ENCODE measurements at places on chromosomes 12 and 14.

GRCh38 chr12:19971361-19972280, 396.7 kb upstream of the PDE3A start:
- DNase-seq: no peak

GRCh38 chr12:1651946-1652345, 22.9 kb downstream of the WNT5B start:
- DNase-seq: no peak

DNA sequence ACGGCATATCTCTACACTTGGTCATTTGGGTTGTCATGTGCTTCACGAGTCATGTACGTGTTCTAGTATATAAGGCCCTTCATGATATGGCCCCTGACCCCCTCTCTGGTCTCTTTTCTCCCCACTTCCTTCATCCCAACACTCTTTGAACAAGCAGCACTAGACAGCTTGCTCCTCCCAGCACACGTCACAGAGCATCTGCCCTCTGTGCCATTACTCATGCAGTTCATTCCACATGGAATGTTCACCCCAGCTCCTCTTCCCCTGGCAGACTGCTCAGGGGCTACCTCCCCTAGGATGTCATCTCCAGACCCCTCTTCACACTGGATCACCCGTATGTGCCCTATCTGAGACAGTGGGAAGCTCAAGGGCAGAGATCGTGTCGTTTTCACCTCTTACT, 14.1 kb upstream of the LRP1-AS start:
- no peak for DNase-seq

GRCh38 chr14:94393474-94393873, 5.1 kb upstream of the SERPINA1 start:
- DNase-seq: no peak

GRCh38 chr12:98228683-98229539, 286.5 kb upstream of the TMPO start:
- DNase-seq: no peak

DNA sequence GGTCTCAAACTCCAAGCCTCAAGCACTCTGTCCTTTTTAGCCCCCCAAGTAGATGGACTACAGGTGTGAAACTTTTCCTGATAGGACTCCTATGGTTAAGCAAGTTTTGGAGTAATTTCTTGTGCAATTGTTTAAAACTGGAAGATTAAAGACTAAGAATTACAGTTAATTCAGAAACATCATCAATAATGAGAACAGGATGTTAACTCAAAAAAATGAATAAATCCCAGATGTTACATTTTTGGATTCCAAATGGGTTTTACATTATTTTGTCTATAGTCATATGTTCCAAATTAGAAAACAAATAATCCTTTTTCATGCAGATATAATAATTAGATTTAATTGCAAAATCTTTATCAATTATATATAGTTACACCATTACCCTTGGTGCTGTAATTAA, 24.4 kb upstream of the KITLG start:
- DNase-seq: no peak

DNA sequence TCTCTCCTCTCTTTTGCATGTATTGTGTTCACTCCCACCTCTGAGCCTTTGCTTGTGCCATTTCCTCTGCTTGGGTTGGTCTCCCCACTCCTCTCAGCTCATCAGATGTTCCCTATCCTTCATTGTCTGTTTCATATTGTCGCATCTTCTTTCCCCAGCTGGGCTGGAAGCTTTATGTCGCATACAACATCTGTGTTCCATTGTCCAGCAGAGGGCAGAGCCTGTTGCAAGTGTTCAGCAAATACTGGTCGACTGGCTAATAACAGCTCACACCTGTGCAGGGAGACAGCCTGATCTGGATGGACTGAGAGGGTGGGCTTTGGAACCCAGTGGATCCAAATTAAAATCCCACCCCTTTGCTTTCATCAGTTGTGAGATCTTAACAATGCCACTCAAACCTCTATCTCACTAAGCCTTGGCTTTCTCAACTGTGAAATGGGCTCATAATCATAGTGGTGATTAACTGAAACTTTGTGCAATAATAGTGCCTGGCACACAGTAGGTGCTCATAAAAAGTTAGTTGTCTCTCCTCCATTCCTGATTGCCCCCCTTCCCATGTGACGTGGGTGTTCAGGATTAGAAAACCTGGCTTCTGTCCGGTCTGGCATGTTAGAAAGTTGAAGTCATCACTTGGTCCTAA, 75.8 kb downstream of the RIN3 start:
- DNase-seq: no peak

DNA sequence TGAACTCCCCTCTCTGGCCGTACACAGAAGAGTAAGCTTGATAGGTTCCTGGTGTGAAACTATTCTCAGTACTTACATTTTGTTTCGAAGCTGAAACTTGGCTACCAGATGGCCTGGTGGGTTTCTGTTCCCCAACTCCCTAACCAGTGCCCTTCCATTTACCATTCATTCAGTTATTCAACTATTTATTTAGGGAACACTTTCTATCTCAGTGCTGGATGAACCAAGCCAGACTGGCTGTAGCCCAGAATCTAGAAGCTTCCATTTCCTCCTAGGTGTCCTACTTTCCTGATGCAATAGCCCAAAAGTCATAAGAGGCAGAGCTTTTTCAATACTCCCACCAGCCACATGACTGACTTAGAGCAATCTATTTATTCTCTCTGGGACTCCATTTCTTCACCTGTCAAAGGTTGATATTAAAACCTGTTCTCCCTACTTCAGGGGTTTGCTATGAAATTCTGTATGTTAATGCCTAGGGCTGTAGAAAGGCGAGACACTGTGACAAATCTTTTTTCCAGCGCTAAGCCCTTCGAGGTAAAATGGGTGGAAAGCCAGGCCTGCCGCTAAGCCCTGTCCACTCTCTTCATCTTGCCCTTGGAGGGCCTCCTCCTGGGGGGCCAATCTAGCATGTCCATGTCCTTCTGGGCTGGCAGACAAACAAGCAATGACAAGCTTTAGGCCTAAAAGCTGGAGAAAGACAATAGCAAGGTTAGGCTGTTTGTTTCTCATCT, 8.1 kb upstream of the IRF2BPL start:
- DNase-seq: no peak

DNA sequence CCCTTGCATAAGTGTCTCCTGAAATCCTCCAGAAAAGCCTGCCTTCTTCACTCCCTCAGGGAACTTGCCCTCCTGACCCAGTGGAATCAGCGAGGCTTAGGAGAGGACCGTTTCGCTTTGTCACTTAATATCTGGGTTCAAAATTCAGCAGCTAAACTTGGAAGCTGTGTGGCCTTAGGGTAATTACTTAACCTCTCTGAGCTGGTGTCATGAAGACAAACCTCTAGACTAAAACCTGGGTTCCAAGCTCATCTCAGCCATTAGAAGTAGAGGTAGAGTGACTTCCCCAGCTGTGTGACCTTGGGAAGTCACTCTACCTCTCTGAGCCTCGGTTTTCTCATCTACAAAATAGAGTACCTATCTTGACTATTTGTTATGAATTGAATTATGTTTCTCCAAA, 18.3 kb upstream of the RBM19 start:
- no peak for DNase-seq

Data from CD4-positive, alpha-beta T cell treated with Interleukin-15 for 4 hours (primary cell).